GM03348 (cell line): ENCODE measurements at places on chromosomes 2 and 18.
A peak's percentile ranks its signal among the peaks of the same experiment; 100 is the strongest.

- DNase-seq, result no peak
Observed at GRCh38 chr18:34649080-34649479, 61.0 kb upstream of the DTNA start.

GRCh38 chr2:173984866-173985604 lies 19.9 kb upstream of the SP3 start:
- DNase-seq, result no peak

GRCh38 chr2:184205048-184205596 lies 393.2 kb upstream of the ZNF804A start:
- no peak for DNase-seq

GRCh38 chr2:173370198-173370597 lies 15.5 kb downstream of the CDCA7 start:
- no peak for DNase-seq

GRCh38 chr2:48719480-48720177 lies 35.9 kb downstream of the LHCGR start:
- DNase-seq, result no peak

GRCh38 chr18:54558609-54559585 lies 32.1 kb upstream of the DYNAP start:
- DNase-seq, result peak; percentile 26

DNA sequence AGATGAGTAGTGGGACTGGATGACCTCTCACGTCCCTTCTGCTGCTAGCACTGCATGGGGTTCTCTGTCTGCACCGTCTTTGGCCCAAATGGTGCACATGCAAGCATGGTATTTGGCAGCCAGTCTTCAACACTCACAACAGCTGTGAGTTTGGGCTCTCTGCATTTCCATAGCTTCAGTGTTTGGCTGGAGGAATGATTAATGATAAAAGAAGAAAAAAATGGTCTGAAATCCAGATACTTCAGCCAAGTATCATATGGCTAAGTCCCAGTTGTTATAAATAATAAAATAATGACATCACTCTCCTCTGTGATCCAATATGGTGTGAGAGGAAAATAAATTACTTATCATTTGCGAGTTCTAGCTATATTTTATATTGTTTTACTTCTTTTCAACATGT lies 173.3 kb downstream of the DCDC2C start:
- DNase-seq, result no peak

GRCh38 chr2:179580378-179581146 lies 280.9 kb downstream of the ZNF385B start:
- no peak for DNase-seq

DNA sequence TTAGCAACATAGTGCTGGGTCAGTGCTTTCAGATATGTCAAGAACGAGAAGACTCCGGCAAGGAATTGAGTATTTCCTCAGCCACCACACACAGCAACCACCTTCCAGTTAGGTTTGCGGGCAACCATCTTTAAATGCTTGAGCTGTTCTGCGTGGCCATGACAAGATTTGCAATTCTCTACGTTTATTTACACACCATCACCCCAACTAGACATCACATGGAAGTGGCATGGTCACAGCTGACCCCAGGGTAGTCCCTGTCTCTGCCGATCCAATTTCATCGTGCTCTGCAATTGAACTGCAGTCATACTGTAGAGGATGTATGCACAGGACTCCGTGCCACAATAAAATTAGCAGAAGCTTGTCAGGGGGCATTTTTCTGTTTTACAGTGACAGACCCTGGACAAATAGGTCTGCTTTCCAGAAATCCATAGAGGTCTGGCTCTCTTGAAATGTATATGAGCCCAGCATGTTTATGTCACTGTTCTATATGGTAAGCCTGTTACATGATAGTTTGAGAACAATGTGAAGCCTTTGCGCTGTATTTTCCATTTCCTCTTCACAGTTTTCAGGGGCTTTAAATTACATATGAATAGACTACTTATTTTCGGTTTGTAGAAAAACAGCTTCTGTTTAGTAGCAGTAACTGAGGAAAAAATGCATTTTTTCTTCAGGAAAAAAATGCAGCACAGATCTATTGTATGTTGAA lies 605.2 kb downstream of the NR4A2 start:
- DNase-seq, result no peak

GRCh38 chr2:197238043-197238365 lies 72.6 kb downstream of the ANKRD44 start:
- DNase-seq, result no peak

DNA sequence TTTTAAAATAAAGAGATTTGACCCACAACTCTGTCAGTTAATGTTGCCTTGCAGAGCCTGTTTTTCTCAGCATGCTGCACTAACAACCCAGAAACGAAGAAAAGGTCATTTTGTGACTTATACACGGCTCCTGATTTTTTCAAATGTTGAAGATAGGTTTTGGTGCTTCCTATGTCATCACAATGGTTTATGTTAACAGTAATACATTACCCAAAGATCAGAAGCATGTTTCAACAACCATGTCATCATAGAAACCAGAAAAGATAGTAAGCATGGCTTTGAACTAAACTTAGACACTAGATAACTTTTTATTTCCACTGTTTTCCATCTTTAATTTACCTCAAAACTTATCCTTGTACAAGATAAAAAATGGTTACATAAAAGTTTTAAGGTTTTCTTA lies 10.1 kb downstream of the BAZ2B start:
- no peak for DNase-seq

DNA sequence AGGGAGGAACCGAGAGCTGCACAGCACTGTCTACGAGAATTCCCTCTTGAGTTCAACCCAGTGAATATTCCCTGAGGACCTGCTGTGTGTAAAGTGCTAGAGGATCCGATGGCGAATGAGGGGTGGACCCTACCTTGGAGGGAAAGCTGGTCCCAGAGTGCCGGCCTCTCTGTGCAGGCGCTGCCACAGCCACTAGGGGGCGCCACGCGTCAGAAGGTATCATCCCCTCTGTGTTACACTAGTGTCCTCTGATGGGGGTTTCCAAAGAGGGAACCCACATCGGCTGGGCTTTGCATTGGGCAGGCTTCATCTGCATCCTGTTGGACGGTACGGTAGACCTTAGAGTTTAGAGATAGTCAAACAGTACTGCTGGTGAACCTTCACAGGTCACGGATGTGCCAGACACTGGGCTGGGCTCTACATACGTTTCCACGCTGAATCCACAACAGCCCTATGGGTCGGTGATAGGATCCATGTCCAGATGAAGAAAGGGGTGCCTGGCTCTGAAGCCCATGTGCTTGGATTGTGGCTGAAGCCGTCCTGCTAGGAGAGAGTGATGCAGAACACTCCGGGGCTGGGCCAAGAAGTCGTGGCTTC lies 39.0 kb downstream of the COA5 start:
- peak; percentile 61 for DNase-seq

GRCh38 chr2:20917287-20917660 lies 94.4 kb upstream of the LDAH start:
- DNase-seq, result no peak

DNA sequence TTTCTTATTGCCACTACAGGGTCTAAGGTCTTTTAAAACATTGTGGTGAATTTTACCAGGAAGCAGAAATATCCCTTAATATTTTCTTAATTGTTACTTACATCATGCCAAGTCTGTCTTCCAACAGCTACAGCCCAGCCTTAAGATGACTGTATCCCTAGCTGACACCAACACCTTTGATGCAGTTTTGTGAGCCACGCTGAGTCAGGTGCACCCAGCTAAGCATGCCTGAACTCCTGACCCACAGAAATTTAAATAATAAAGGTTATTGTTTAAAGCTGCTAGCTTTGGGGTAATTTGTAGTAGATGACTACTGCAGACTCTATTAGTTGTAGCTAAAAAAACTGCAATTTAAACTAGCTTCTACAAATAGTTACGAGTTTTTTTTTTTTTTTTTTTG lies 1757.9 kb upstream of the LRRTM1 start:
- DNase-seq, result no peak

DNA sequence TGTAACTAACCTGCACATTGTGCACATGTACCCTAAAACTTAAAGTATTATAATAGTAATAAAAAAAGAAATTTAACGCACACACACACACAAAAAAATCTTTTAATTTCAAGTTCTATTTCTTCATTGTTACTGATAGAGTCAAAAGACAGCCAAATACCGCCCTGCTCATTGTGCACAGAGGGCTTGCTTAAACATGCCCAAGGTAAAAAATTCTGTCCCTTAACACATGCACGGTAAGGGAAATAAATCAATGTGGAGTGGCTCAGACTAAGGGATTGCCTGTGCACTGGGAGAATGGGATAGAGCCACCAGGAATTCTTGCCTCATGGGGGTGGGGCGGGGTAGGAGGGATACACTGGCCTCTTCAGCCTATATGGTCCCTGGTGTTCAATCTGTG lies 468.0 kb downstream of the NUP35 start:
- no peak for DNase-seq

- no peak for DNase-seq
Observed at GRCh38 chr18:48462510-48462909, 53.3 kb upstream of the ZBTB7C start.

GRCh38 chr2:231627384-231628120 lies 34.9 kb downstream of the TEX44 start:
- DNase-seq, result peak; percentile 59

GRCh38 chr18:54235871-54236270 lies 11.4 kb upstream of the MBD2 start:
- no peak for DNase-seq

DNA sequence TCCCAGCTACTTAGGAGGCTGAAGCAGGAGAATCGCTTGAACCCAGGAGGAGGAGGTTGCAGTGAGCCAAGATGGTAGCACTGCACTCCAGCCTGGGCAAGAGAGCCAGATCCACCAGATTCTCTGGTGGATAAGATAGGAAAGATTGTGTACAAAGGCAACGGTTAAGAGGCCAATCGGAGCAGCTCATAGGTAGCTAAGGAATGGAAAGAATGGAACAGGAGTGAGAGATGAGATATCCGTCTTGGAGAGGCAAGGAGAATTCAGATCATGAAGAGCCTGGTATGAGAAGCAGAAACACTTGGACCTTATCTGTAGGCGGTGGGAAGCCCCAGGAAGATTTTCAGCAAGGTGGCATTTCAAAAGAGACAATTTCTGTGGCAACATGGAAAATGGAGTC lies 27.1 kb downstream of the TTR start:
- no peak for DNase-seq

DNA sequence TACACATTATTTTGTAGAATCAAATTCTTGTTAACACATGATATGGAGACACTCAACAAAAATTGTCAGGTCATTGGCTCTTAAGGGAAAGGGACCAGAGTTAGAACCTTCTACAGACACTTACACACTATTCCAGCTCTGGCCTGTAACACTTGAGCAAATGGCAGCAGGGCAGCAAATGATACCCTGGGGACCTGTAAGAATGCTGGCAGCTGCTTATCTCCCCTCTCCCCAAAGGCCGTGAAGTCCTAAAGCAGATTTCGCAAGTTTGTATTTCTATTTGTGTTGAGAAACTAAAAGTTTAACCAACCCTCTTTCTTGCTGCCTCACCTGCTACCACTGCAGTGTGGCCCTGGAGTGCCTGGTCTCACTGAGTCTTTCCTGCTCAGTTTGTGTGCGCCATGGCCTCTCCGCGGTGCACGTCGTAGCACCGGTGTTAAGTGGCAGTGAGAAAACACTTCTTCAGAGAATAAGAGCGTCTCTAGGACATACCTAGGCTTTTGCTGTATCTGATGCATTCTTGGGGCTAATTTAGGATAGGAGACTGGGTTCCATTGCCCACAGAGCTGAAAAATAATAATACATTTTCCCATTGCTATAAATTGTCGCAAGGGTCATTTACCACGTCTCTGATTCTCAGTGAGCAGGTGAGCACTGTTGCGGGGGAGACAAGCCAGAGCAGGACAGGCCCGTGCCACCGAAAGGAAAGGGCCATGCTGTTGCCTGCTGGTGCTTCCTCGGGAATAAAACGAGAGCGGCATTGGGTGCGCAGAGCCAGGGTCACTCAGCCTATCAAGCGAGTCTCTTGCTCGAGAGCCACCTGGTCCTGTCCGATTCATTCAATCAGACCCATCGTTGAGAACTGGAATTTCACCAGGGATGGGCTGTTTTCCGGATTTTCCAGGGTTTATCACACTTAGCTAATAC lies 204.9 kb downstream of the PTGR3 start:
- DNase-seq, result no peak

DNA sequence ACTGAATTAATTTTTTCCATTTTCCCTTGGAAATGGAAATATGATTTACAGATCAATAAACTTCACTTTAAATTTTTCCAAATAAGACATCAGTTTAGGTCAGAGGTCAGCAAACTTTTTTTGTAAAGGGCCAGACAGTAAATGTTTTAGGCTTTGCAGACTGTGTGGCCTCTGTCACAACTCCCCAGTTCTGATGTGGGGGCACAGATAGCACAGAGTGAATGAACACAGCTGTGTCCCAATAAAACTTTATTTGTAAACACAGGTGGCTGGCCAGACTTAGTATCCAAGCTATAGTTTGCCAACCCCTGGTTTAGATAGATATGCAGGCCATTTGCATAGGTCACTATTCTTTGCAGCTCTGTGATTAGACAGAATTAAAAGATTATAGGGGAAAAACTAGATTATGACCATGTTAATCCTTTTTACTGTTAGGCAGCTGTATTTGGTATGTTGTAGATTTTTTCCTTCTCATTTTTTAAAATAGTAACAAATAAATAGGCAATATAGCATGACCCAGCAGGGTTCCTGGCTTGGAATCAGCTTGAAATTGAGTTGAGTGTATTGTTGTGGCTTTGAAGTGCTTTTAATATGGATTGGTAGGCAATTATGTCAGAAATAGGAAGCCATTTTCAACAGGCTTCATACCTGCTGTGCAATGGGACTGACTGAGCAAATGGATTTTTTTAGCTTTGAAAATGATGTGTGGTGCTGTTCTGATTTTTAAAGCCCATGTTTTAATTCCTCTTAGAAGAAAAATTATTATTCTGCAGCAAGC lies 59.7 kb downstream of the WDSUB1 start:
- no peak for DNase-seq

GRCh38 chr2:216545359-216545758 lies 46.7 kb downstream of the RPL37A start:
- DNase-seq, result no peak

DNA sequence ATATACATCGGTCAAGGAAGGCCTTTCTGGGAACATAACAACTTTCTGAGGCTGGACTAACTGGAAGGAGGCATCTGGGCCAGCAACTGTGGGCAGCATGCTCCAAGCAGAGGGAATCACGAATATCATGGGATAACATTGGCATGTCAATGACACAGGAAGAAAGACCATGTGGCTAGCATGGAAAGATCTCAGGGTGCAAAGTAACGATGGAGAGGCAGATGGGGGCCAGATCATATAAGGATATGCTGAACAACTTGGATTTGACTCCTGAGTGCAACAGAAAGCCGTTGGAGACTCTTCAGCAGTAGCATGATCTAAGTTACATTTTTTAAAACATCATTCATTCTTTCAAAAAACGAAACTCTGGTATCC lies 133.6 kb downstream of the FOXI3 start:
- DNase-seq, result no peak

- no peak for DNase-seq
Observed at GRCh38 chr18:51097021-51097822, 67.2 kb downstream of the SMAD4 start.

DNA sequence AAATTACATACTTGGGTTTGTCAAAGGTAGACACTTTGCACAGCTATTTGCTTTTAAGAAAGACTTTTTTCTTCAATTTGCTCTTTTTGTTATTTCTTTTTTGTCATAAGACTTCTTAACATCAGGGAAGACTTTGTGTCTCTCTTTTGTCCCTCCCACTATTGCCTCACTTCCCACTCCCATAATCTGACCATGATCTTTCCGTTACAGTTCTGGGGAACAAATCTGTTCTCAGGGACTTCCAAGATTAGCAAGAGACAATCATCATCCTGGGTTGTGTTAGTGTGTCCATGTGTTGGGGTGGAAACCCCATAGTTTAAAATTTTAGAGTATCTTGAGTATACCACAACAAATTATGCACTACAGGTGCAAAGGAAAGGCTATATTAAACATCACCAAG lies 75.3 kb downstream of the REV1 start:
- no peak for DNase-seq
